ENCODE measurements at places on chromosomes 12 and 14.

- DNase-seq: no peak
Observed at GRCh38 chr12:90441431-90441830, 513.5 kb downstream of the CCER1 start.

GRCh38 chr12:45203767-45204166, 12.1 kb upstream of the ANO6 start:
- DNase-seq: no peak

GRCh38 chr14:87732562-87732961, 260.4 kb downstream of the GALC start:
- DNase-seq: no peak

DNA sequence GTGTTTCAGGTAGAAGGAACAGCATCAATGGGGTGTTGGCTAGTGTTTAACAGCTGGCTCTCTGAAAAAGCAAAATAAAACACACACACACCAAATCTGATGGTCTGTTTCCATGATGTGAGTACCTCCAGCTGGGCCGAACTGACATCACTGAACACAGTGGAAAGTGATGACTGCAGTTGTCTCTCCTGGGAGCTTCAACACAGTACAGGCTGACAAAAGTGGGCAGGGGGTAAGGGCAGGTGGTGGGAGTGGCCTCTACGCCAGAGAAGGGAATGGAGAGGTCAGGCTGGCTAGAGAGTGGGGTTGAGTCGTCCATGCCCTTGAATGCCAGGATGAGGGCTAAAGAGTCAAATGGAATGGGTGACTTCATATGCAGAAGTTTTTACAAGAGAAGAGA, 8.0 kb upstream of the HNF1A start:
- DNase-seq: no peak

DNA sequence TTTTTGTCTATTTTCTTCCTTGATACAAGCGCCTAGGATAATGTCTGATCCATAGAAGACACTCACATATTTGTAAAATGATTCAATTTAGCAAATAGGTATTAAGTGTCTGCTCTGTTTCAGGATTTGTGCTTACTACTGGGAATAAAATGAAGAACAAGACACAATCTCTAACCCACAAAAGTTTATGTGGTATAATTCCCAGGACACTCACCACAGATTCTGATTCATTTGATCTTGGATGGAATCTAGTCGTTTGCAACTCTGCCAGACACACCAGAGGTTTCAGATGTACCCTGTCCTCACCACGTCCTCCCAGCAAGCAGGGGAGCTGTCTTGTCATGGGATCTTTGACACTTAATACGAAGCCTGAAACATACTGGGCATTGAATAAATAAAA, 208.3 kb downstream of the LRIG3 start:
- no peak for DNase-seq

GRCh38 chr12:15984097-15984800, 73.1 kb downstream of the DERA start:
- DNase-seq: no peak

- DNase-seq: no peak
Observed at GRCh38 chr12:88433997-88434703, 146.1 kb downstream of the KITLG start.

DNA sequence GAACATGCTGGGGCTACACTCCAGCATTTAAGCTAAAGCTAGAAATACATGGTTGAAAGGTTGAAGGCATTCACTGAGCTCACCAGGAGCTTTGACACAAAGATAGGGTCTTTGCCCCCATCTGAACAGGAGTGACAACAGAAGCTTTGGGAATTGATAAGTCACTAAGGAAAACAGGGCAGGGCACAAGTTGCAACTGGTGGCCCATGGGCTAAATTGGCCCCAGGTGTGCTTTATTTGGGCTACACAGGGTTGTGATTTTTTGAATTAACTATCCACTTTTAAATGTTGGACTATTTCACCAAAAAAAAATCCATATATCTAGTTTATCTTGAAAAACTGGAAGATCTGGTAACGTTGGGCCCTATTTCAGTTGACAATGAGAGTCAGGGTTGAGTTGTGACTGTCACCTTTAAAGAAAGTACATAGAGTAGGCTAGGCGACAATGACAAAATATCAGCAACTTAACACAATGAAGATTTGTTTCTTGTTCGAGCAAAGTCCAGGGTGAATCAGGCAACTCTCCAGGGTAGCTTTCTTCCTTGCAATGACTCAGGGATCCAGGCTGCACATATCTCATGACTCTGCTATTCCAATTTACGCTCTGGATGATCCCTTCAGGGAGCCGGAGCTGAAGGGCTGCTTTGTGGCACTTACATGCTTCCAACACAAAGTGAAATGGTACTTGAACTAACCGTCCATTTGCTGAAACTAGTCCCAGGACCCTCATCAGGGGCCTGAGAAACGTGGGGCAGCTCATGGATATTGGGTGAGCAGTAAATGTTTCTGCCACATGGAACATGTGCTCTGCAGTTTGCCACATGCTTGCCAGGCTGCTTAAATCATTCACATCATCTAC, 13.3 kb upstream of the EIF4B start:
- DNase-seq: no peak

- no peak for DNase-seq
Observed at GRCh38 chr14:58709949-58710348, 72.2 kb downstream of the DACT1 start.

- DNase-seq: no peak
Observed at GRCh38 chr12:18281941-18282340, 20.6 kb downstream of the PIK3C2G start.

DNA sequence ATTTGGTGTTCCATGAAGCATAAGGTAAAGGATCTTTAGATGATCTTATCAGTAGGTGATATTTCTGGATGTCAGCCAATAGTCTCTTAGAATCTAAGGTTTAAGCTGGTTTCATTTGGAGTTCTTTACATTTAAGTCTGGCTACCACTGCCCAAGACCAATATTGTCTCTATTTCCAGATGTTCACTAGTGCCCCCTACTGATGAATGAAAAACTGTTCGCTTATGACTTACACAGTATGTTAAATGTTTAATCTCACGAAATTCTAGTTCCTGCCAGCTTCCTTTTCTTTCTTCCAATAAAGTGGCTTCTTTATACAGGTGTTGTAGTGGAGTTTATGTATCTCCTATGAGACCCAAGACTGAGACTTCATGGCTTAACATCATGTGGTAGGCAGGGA, 31.8 kb upstream of the MIS18BP1 start:
- DNase-seq: no peak

GRCh38 chr12:25256005-25256404, 5.3 kb upstream of the KRAS start:
- DNase-seq: no peak

- DNase-seq: peak; percentile 60
Observed at GRCh38 chr12:26884765-26885576, 52.0 kb upstream of the ITPR2 start.

GRCh38 chr12:52089491-52089890, 10.0 kb downstream of the SMIM41 start:
- no peak for DNase-seq

GRCh38 chr12:7869137-7869536, 3.6 kb downstream of the SLC2A14 start:
- no peak for DNase-seq

GRCh38 chr14:93081876-93082570, 33.7 kb downstream of the ITPK1 start:
- DNase-seq: no peak

- DNase-seq: no peak
Observed at GRCh38 chr12:14840616-14841015, 2.7 kb downstream of the ART4 start.

- DNase-seq: peak; percentile 93
Observed at GRCh38 chr14:68585690-68586089, 207.2 kb downstream of the ZFP36L1 start.

DNA sequence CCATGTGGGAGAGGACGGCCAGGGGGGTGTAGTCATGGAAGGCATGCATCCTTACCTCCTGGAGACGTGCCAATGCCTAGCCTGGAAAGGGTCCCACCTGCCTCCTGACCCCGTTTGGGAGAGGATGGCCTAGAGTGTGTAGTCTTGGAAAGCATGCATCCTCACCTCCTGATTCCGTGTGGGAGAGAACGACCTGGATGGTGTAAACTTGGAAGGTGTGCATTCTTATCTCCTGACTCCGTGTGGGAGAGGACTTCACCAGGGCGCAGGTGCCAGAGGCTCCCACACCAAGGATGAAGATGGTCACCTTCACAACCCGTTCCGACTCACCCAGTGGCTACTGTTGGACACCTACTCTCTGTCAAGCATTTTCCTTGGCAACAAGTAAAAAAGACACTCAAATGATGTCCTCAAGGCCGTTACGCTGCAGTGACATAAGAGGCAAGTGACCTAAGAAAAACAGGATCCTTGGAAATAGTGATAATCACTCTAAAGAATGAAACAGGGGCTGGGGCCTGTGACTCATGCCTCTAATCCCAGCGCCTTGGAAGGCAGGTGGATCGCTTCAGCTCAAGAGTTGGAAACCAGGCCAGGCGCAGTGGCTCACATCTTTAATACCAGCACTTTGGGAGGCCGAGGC, 37.5 kb upstream of the FZD10 start:
- no peak for DNase-seq

- no peak for DNase-seq
Observed at GRCh38 chr12:101599771-101600484, 5.2 kb downstream of the MYBPC1 start.

DNA sequence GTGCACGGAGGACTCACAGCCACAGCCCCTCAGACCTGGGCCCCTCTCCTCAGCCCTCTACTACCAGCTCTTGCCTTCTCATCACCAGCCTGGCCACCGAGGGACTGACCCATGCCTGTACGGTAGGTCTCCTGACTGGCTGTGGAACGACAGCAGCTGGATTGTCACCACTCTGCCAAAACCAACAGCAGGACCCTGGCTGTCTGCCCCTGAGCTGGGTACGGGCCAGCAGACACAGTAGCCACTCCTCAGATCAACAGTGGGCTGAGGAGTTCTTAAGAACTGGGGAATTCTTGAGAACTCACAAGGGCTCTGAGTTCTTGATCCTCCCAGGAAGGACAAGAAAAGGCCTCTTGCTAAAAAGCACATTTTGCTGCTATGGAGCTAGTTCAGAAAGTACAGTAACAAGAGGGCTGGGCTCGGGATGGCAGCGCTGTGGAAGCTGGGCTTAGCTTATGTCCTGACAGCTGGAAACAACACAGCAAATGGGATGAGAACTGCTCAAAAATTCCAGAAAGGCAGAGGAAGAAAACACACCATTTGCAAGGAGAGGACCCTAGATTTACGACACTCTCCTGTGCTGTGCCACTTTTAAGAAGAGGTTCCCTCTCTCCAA, 176.4 kb downstream of the ANO2 start:
- no peak for DNase-seq

DNA sequence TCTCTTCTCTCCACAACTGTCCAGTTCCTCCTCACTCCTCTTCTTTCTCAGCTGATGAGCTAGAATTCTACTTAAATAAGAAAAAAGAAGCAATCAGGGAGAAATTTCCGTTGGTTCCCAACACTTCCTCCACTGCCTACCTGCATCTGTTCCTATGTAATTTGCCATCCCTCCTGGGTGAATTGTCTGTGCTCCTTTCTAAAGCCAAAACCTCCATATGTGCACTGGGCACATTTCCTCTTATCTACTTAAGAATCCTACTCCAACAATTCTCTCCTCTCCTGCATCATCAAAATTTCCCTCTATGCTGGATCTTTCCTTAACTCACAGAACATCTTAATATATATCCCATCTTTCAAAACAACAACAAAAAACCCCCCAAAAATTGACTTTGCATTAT, 35.2 kb downstream of the GPR65 start:
- DNase-seq: no peak

GRCh38 chr12:31868965-31869364, 90.2 kb upstream of the RESF1 start:
- no peak for DNase-seq

DNA sequence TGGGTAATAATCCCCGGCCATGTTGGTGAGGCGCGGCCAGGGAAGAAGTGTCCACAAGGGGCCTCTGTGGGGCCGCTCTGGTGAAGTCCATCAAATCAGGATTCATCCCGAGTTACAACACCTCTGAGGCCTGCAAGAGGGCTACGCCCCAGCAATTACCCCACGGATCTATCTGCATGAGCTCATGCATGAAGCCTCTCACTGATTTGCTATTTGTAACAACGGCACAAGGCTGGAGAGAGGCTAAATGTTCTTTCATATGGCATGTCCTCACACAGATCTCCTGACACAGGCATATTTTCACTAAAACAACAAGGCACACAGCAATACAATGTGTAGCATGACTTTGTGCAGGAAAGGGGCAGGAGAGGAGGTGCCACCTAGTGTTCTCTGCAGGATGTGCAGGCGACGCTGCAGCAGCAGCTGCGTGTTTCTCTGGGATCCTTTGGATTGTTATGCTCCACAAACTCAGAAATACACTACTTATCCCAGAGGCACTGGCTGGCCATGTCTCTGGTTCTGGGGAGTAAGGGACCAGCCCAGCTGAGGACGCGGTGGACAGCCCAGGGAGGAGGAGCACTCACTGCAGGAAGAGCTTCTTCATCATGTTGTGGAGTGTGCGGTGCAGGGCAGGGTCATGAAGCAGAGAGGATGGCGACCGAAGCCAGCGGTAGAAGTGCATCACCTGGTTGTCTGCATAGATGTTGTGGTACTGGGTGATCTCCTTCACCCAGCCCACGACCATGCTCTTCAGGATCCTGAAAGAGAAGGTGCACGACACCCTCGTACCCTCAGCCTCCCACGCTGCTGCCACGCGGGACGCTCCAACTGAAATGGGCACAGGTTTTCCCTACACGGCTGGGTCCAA, 20.2 kb downstream of the P2RX2 start:
- DNase-seq: no peak

DNA sequence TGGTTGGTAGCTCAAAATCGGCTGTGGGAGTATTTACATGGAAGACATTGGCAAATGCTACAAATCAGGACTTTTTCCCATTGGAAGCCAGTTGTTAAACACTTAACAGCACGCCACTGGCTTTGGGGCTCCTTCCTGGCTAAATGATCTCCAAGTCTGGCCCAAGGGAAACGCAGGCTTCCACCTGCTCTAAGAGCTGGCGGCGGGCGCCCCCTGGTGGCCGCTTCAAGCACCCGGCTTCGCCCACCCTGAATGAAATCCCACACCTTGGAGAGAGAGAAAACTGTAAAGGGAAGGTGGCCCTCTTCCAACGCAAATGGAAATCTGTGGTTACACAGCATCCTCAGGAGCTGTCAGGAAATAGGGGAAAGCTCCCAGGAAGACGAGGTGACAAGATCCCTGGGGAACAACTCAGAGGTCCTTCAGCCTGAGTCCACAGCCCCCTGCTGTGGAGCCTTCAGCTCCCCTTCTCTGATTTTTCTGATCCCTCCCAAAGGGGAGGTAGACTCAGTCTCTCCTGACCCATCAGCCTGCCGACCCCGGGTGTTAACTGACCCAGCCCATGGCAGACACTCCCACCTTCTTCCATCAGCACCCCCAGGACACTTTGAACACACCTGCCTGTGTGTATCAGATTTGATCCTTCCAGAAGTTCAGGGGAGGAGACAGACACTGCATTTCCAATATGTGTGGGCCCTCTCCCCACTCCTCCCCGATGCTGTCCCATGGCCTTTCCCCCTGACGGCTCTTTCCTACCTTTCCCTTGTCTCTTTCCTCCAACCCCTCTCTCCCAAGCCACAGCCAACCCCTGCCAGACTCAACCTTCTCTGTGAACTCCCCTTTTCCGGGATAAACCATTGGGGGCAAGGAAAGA, 15.4 kb downstream of the SELPLG start:
- peak; percentile 76 for DNase-seq

Data from skin of body (tissue), 3 donors.